ENCODE measurements at places on chromosomes 7 and 10.

DNA sequence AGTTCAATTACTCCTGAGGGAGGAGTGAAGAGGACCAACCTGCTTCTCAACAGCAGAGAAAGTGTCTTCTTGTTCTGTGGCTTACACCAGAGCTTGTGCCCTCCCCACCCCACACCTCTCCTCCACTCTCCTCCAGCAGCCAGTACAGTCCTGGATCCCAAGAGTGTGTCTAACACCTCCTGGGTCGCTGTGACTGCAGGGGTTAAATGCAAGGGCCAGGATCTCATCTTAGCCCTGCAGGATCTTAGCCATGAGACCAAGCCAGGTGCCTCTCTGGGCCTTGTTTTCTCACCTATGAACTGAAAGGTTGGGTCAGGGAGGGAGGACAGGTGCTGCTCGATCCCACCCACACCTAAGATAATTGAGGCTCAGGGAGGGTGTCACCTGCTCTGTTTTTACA is 34.5 kb upstream of the MSRB2 start:
- DNase-seq, result no peak

- DNase-seq, result no peak
Measured at GRCh38 chr10:119575506-119575905, 21.3 kb downstream of the TIAL1 start.

GRCh38 chr7:28405662-28406061 is 6.7 kb upstream of the CREB5 start:
- no peak for DNase-seq

- no peak for DNase-seq
Measured at GRCh38 chr10:44427037-44427436, 42.1 kb upstream of the CXCL12 start.

DNA sequence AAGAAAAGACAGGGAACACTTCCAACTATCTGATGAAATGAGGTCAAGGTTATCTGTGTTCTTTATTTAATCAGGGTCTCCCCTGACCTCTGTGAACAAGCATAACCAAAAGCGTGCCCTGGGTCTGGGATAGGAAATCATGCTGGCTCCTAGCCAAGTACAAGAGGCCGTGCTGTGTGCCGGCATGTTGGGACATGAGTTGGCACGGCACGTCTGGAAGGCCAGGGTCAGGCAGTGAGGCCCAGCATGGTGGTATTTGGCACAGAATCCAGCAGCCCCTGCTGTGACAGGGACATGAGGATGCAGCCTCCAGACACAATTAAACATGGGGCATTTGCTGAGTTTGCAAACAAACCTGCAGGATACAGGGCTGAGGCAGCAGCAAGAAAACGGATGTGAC is 320.4 kb downstream of the PLXNA4 start:
- no peak for DNase-seq

DNA sequence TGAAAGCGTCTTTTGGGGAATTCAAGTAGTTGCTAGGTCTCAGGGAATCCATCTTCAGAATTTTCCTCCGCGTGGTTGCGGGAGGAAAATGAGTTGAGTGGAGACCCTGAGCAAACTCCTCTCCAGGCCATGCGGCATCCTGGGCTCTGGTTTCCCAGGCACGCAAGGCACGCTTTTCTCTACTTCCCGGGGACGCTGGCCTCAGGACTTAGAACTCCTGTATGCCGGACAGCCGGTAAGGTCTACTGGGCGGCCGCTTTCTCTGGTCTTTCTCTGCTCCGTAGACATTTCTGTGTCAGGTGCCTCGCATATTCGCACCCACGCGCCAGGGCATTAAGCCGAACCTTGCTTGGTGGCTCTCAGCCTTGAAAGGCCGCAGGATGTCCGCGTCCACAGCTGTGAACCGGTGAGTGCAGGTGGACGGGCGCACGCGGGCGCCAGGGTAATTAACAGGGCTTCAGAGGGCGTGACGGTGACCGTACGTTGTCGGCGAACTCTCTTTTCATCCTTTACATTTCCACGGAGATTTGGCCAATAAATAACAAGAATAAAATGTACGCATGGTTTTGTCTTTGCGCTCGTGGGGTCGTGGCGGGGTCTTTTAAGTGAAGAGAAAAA is 992 bp upstream of the RBM20 start:
- no peak for DNase-seq

- no peak for DNase-seq
Measured at GRCh38 chr7:389911-390601, 100.1 kb downstream of the FOXL3 start.

GRCh38 chr10:57014758-57015157 is 653.7 kb upstream of the ZWINT start:
- DNase-seq, result no peak

GRCh38 chr10:71952745-71953144 is 11.4 kb upstream of the CHST3 start:
- no peak for DNase-seq

- DNase-seq, result no peak
Measured at GRCh38 chr7:79258826-79259225, 194.6 kb downstream of the MAGI2 start.

GRCh38 chr7:108419961-108420908 is 36.0 kb downstream of the NRCAM start:
- DNase-seq, result no peak
